Stimulated activated CD4-positive, alpha-beta T cell treated with anti-CD3 and anti-CD28 coated beads, TNF-alpha, amount 100 ng/mL, for 48 hours (primary cell): ENCODE measurements at places on chromosomes 7 and 10.

GRCh38 chr10:112282086-112282485 lies 1.1 kb upstream of the TECTB start:
- DNase-seq = no peak

DNA sequence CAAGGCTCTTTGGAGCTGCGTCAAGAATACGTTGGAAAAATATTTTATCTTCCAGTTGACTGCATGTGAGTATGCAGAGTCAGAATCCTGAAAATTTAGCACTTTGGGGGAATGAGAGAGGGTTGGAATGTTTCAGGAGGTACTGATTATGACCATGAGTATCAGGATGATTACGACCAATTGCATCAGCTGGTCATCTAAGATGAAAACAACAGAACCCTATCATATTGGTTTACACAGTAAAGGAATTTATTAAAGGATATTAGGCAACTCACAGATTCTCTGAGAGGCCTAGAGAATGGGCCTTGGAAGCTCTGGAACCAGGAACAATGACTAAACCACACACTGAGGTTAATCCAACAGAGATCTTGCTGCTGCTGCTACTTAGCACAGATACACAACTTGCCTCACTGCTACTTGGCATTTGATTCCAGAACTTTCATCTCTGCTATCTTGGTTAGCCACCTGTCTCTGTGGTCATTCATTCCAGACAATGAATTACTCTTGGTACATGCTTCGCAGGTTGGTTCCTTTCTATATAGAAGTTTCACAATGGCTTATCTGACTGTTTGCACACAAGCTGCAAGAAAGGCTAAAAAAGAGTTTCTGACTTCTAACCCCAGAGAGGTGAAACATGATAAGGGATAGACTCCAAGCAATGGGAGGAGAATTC lies 68.0 kb upstream of the CTTNBP2 start:
- DNase-seq = no peak

- DNase-seq = no peak
Observed at GRCh38 chr10:73262105-73262730, 9.8 kb upstream of the MRPS16 start.

GRCh38 chr7:43054052-43054722 lies 58.3 kb upstream of the HECW1 start:
- no peak for DNase-seq

GRCh38 chr10:44589944-44590449 lies 205.1 kb upstream of the CXCL12 start:
- DNase-seq = no peak

GRCh38 chr7:55073051-55073511 lies 54.3 kb downstream of the EGFR start:
- no peak for DNase-seq

DNA sequence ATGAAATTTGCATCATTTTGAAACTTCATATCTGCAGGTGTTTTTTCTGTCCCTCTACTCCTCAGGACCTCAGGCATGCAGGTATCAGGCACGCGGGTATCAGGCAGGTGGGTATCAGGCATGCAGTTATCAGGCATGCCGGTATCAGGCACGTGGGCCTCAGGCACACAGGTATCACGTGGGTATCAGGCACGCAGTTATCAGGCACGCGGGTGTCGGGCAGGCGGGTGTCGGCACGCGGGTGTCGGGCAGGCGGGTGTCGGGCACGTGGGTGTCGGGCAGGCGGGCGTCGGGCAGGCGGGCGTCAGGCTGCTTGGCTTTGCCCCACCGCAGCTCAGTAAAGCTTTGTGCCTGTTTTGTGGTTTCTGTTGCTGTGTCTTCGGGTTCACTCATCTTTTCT lies 8.7 kb downstream of the SPRN start:
- DNase-seq = no peak

DNA sequence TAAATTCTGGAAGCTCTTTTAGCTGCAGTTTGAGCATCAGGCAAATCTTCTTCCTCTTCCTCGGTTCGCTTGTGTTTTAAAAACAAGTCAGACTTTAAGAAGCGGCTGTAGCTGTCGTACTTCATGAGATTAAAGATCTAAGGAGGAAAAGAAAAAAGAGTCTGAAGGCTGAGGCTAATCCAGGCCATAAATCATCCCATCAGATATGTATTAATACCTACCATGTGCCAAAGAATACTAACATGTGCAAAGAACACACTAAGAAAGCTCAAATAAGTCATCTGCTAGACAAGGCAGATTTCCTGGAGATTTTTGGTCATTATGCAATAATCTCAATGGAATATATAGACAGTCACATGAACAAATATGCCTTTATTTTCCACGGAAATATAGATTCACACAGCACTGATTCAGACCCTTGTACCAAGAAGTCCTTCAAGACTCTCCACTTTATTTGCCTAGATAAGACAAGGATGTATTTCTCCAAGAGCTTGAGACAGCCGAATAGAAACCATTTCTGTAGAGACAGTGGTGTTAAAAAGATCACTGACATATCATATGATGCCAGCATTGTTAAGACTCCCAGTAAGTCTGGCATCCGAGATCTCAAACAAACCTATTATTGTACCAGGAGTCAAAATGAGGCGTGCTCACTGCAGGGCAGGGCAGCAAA lies 42.3 kb downstream of the RGS10 start:
- DNase-seq = no peak

- DNase-seq = no peak
Observed at GRCh38 chr7:75534727-75535307, 42.7 kb downstream of the SPDYE5 start.

DNA sequence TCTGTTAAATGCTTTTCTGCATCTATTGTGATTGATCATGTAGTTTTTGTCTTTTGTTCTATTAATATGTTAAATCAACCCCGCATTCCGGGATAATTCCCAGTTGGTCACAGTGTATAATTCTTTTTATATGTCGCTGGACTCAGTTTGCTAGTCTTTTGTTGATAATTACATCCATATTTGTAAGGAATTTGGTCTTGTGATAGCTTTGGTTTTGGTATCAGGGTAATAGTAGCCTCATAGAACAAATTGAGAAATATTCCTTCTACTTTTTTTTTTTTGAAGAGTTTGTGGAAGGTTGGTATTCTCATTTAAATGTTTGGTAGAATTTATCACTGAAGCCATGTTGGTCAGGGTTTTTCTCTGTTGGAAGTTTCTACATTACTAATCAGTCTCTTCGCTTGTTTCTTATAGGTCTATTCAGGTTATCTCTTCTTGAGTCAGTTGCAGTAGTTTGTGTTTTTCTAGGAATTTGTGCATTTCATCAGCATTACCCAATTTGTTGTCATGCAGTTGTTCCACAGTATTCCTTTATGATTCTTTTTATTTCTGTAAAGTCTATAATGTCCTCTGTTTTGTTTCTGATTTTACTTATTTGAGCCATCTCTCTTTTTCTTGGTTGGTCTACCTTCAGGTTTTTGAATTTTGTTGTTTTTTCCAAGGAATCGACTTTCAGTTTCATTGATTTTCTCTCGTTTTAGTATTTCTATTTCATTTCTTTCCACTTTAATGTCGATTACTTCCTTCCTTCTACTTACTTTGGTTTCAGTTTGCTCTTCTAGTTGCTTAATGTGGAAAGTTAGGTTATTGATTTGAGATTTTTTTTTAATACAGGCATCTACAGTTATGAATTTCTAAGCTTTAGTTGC lies 64.6 kb upstream of the GJD4 start:
- DNase-seq = no peak

DNA sequence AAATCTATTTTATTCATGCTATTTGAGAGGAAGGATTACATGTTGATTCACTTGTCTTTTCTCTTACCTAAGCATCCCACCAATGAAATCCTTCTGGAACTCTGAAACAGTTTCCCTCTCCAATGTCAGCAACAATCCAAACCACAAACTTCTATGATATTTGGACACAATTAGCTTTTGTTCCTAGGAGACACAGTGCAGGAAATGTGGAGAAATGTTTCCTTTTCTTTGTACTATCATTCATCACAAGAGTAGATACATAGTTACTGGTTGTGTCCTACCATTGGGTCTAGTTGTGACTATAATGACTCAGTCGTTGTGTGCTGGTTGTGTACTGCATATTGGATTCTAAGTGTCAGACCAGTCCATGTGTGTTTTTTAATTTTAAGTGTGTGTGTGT lies 156.8 kb upstream of the MAGI2 start:
- DNase-seq = no peak

- DNase-seq = no peak
Observed at GRCh38 chr10:113399065-113399464, 153.8 kb upstream of the HABP2 start.

- DNase-seq = no peak
Observed at GRCh38 chr10:49622426-49623425, 8.9 kb downstream of the CHAT start.

GRCh38 chr7:63080831-63081230 lies 917.8 kb upstream of the ZNF722 start:
- no peak for DNase-seq

- no peak for DNase-seq
Observed at GRCh38 chr7:140867467-140868462, 57.0 kb downstream of the BRAF start.
